Smooth muscle cell of bladder (primary cell): ENCODE measurements at places on chromosomes 6 and 20. TPM values are rescaled to one million over a fixed set of nuclear protein-coding genes. Genes with fewer than 3 reads are reported as not detected.

Gene LRRC1
- 7.9 and 8.8 TPM in 2 replicates for total RNA-seq

Gene MRPL18
- 78.9 and 89.1 TPM in 2 replicates for total RNA-seq

Gene HLA-F
- total RNA-seq, result 2.6 and 8.0 TPM in 2 replicates

Gene SLC4A11
- total RNA-seq, result 1.0 and 1.1 TPM in 2 replicates

Gene PNLDC1
- 0.74 TPM in 1 of 2 replicates, not detected in the other for total RNA-seq

Gene RSPO3
- 3.7 and 17.4 TPM in 2 replicates for total RNA-seq

Gene PSORS1C2
- not detected in 2 replicates for total RNA-seq

Gene GPR63
- total RNA-seq, result 1.0 and 1.4 TPM in 2 replicates

Gene ALDH8A1
- 0.28 and 0.46 TPM in 2 replicates for total RNA-seq

Gene FRK
- total RNA-seq, result 1.9 and 3.1 TPM in 2 replicates
